Stimulated activated CD8-positive, alpha-beta memory T cell treated with anti-CD3 and anti-CD28 coated beads, Interleukin-15, amount 100 ng/mL, for 4 hours (primary cell): ENCODE measurements at places on chromosomes 7 and 10.

DNA sequence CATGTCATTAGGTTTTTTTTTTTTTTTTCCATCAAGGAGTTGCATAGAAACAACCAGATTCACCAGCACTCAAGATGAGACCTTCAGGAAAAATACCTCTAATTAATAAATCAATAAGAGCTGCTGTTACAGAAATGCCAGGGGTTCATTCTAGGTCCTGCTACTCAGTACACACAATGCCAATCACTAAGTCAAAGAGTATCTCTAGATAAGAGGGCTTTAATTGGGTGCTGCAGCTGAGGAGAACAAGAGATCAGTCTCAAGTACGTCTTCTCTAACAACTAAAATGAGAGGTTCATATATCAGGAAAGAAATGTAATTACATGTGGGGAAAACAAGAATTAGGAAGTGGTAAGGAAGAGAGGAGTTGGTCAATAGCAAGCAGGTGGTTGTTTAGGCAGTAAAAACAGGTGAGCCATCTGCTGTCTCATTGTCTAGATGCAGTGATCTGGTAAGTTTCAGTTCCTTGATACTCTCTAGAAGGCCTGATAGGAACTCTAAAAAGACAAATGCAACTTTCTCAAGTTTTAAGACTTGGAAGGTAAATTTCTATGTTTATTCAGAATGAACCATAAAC, 272.9 kb upstream of the ZWINT start:
- DNase-seq: no peak

DNA sequence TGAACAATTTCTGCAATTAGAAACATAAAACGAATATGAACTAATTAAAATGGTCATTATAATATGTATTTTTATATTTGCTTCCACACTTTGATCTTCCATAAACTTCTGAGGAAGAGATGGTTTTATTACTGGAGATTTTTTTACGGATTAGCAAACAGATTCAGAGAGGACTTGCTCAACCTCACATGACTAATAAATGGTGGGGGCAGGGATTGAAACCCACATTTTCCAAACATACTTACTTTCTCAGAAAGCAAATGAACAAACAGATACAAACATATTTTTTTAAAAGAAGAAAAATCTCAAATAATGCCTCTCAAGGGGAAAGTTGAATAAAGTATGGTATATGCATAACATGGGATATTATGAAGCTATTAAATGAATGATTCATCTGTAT, 18.3 kb downstream of the ANKMY2 start:
- DNase-seq: no peak

- no peak for DNase-seq
These were observed 1214.9 kb downstream of the XPNPEP1 start for GRCh38 chr10:108708363-108708762.

GRCh38 chr7:158816995-158817394, 12.3 kb downstream of the ESYT2 start:
- no peak for DNase-seq

GRCh38 chr10:7533657-7534479, 123.0 kb upstream of the SFMBT2 start:
- no peak for DNase-seq

GRCh38 chr10:7354330-7355047, 56.3 kb downstream of the SFMBT2 start:
- DNase-seq: no peak

GRCh38 chr10:131983780-131984179, 2.1 kb upstream of the BNIP3 start:
- DNase-seq: no peak

- DNase-seq: no peak
These were observed 39.8 kb upstream of the ELN start for GRCh38 chr7:73988197-73988596.

DNA sequence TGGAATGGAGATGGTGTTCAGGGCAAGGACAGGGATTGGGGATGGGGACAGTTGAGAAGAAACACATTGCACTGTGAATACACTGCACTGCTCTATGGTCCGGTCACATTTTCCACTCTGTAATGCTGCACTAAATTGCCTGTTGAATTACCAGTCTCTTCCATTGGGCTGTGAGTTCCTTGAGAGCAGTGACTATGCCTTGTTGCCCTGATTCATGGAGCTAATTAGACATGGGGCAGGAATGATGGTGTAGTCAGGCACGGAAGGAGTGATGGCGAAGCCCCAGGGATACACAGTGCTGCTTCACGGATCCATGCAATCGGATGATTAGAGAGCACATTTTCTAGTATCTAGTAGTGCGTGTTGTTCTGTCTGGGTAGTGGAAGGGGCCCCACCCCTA, 25.4 kb upstream of the GPAM start:
- no peak for DNase-seq

DNA sequence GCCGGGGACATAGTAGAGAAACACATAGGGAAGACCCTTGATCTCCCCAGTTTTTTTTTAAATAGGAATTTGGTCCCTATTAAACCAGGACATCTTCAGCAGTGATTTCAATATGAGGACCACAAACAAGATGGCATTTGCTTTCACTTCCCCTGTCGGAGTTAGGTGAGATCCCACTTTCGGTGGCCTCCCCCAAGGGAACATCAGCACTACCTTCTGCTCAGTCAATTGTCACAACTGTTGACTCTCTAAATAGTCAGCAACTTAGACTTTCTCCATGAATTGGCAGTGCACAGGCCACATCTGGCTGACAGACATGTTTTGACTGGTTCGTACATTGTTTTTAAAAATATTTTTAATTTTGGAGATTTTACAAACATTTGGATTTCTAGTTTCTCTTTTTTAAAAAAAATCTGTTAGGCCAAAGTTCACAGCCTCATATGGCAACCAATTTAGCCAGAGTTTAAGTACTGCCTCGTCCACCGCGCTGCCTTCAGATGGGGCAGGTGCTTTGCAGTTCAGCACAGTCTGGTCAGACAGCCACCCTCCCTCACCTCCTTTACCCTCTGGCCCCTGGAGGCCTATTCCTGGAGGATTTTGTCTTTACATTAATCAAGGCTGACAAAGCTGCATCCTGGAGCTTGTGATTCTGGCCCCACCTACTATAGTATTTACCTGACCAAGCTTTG, 139.2 kb upstream of the PRR15 start:
- no peak for DNase-seq

DNA sequence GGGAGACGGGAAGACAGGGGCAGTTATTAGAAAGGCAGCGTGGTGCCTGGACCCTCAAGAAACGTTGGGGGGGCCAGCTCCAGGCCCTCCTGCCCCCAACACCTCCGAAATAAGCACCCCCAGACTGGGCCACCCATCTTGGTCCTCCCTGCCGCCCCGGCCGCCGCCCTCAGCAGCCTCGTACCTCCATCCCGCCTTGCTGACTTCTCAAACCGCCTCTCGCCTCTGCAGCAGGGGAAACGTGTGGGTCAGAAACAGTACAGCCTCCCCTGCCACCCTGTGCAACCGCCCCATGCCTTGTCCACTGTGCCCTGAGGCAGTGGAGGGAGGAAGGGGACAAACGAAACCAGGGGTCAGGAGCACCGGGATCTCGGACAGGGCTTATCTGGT, 7.2 kb downstream of the GIGYF1 start:
- DNase-seq: no peak

GRCh38 chr7:95335093-95335492, 10.8 kb upstream of the PON1 start:
- no peak for DNase-seq

DNA sequence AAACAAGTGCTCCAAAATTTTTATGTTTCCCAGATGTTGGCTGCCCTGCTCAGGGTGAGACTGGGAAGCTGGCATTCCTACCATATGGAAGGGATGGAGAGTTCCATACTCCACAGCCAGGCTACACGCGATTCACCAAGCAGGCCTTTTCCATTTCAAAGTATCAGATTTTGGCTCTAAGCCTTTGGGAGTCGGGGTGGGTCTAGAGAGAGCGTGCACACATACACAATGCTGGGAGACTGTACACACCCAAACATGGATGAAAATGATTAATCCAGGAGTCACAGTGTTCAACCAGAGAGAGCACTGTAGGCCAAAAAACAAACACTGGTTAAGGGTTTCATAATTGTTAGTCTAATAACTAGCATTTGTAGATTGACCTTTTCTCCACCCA, 295.0 kb downstream of the BICC1 start:
- DNase-seq: no peak

DNA sequence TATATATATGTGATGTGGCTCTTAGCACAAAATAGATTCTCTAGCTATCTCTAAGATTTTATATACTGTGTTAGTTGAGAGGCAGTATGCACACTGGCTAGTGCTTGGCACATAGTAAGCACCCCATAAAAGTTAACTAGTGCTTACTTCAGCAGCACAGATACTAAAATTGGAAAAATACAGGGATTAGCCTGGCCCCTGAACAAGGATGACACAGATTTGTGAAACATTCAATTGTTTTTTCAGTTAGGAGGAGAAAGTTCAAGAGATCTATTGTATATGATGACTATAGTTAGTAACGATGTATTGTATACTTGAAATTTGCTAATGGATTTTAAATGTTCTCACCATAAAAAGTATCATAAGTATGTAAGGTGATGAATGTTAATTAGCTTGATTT, 78.3 kb upstream of the LRRC17 start:
- DNase-seq: no peak

- DNase-seq: no peak
These were observed 8.6 kb upstream of the LRRN3 start for GRCh38 chr7:111082351-111082750.

DNA sequence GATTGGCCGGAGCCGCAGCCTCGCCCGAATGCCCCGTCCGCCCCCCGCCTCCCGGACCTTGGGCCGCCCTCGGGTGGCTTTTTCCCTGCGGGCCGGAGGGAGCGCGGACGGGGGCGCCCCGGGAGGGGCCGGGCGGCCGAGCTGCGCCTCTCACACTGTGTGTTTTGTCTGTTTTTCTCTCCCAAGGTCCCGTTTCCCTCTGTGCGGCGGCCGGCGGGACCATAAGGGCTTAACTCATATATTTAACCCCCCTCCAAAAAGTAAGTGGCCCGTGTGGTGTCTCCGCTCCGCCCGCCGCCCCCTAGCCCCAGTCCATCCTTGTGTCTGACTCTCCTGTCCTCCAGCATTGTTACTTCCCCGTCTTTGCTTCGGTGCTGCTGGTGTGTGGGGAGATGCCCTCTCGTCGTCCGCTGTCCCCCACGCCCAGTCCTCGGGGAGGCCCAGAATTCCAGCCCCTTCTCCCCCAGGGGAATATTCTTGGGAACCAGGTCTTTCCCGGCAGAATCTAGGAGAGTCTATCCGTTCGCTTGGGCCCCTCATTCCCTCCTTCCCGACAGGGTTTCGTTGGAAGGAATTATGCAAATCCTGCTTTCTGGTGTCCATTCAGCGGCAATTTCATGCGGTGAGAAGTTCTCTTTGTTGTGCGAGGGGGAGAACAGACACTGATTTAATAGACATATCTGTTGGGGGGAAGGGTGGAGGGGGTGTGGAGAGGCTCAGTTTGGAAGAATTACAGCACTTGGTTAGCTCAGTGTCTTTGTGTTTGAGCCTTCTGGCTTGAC, 1.3 kb downstream of the LCOR start:
- DNase-seq: no peak

DNA sequence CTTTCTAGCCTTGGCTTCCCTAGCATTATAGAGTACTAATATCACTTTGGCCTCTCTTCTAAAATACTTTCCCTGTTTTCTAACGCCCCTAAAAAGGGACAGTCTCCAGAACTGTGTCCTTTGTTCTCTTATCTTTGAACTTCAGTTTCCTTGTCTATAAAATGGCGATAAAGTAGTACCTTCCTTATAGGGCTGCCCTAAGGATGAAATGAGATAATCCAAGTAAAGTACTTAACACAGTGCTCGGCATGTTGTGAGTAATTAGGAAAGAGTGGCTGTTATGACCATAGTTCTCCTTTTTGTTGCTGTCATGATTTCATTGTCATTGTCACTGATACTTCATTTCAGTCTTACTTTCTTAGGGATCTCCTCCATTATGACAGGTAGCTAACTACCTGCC, 114.7 kb downstream of the EXOC4 start:
- DNase-seq: no peak

- no peak for DNase-seq
These were observed 39.2 kb downstream of the ENO4 start for GRCh38 chr10:116888380-116889055.

DNA sequence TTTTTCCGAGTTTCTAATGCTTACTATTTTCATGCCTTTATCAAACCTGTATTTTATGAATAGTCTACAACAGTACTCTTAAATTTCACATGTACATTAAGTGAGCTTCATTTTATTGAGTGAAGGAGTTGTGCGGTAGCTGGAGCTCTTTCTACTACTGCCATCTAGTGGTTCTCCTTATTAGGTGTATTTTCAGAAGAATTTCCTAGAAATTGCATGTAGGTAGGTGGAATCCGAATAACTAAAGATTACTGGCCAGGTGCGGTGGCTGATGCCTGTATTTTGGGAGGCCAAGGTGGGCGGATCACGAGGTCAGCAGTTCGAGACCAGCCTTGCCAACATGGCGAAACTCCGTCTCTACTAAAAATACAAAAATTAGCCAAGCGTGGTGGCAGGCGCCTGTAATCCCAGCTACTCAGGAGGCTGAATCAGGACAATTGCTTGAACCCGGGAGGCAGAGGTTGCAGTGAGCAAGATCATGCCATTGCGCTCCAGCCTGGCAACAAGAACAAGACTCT, 38.3 kb downstream of the LRRC72 start:
- no peak for DNase-seq

- DNase-seq: no peak
These were observed 459 bp downstream of the ZDHHC6 start for GRCh38 chr10:112446055-112446854.

- no peak for DNase-seq
These were observed 110.2 kb downstream of the LARP4B start for GRCh38 chr10:821322-821721.

GRCh38 chr7:157016352-157017041, 6.0 kb upstream of the MNX1 start:
- no peak for DNase-seq

DNA sequence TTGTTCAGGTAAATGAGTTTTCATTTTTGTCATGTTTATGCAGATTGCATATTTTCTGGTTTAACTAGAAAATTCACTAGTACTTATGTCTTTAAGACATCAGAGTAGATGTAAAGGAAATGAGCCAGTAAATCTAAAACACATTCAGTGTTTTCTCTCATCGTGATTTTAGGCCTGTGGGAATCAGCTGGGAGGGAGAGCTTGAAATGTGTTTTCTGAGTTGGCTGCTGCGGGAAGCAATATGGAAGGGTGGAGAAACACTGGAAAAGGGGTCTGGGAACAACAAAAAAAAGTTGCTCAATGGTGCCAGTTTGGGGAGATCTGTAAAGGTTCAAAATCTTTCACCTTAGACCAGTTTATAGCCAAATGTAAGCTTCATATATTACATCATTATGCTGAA, 284.1 kb downstream of the POU6F2 start:
- no peak for DNase-seq

DNA sequence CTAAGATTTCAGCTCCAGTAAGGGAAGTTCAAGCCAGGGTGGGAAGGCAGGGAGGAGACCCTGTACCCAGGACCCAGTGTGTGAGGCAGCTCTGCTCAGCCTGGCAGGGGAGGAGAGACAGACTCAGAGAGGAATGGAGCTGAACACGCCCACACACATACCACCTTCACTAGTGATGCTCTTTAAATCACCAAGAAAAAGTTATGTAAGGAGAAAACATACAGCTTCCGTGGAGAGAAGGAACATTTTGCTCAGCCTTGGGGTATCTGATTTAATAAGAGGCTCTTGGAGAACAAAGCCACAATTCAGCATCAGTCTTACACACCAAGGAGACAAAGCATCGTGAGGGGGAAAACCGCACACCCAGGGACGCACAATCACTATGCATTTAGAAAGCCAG, 62.9 kb downstream of the PRKAG2 start:
- no peak for DNase-seq
